ENCODE measurements at places on chromosomes 16 and 17. TPM values are rescaled to one million over a fixed set of nuclear protein-coding genes. Genes with fewer than 3 reads are reported as not detected.
A peak's percentile ranks its signal among the peaks of the same experiment; 100 is the strongest.

GRCh38 chr17:67942810-67943209, 53.5 kb downstream of the C17orf58 start:
- H3K4me3 ChIP-seq = no peak overlapping the region
- H3K27ac ChIP-seq = no peak overlapping the region
- DNase-seq = peak; percentile 22
- H3K4me1 ChIP-seq = no peaks in the 10 kb centered on the region
- H3K27me3 ChIP-seq = no peaks in the 10 kb centered on the region

- H3K36me3 ChIP-seq = no peaks in the 10 kb centered on the region
- H3K4me3 ChIP-seq = no peak overlapping the region
Observed at GRCh38 chr17:333626-334396, 18.8 kb downstream of the RPH3AL start.

GRCh38 chr17:35784895-35785294, 10.5 kb downstream of the MMP28 start:
- H3K36me3 ChIP-seq = no peaks in the 10 kb centered on the region
- H3K27me3 ChIP-seq = no peaks in the 10 kb centered on the region

GRCh38 chr16:67811899-67812298, 5.2 kb downstream of the TSNAXIP1 start:
- no peak for DNase-seq
- no peak overlapping the region for H3K4me3 ChIP-seq
- no peaks in the 10 kb centered on the region for H3K36me3 ChIP-seq
- no peaks in the 10 kb centered on the region for H3K4me1 ChIP-seq

- H3K4me3 ChIP-seq = no peak overlapping the region
- DNase-seq = no peak
- no peaks in the 10 kb centered on the region for H3K36me3 ChIP-seq
- peaks cover 29% of the 10 kb centered on the region for H3K4me1 ChIP-seq
- no peaks in the 10 kb centered on the region for H3K27me3 ChIP-seq
Observed at GRCh38 chr16:76579277-76579922, 302.2 kb downstream of the CNTNAP4 start.

DNA sequence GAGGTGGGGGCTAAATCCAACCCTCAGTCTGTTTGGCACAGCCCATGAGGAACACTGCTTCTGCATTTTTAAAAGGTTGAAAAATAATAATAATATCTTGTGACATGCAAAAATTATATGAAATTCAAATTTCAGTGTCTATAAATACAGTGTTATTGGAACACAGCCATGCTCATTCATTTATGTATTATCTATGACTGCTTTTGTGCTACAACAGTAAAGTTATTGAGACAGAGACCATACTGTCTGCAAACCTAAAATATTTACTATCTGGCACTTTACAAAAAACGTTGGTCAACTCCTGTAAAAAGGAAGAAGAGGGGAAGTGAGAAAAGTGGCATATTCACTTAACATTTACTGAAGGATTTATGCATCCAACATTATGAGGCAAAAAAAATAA, 3.1 kb downstream of the ABCA5 start:
- no peaks in the 10 kb centered on the region for H3K27me3 ChIP-seq
- no peaks in the 10 kb centered on the region for H3K36me3 ChIP-seq
- no peak overlapping the region for H3K27ac ChIP-seq
- no peak for DNase-seq
- H3K4me1 ChIP-seq = peaks cover 8% of the 10 kb centered on the region

GRCh38 chr16:2027024-2028010, 615 bp downstream of the NHERF2 start:
- H3K27me3 ChIP-seq = no peaks in the 10 kb centered on the region
- peak overlapping the region; percentile 44 for H3K4me3 ChIP-seq
- peaks cover 17% of the 10 kb centered on the region for H3K4me1 ChIP-seq
- DNase-seq = no peak
- no peak overlapping the region for H3K27ac ChIP-seq

DNA sequence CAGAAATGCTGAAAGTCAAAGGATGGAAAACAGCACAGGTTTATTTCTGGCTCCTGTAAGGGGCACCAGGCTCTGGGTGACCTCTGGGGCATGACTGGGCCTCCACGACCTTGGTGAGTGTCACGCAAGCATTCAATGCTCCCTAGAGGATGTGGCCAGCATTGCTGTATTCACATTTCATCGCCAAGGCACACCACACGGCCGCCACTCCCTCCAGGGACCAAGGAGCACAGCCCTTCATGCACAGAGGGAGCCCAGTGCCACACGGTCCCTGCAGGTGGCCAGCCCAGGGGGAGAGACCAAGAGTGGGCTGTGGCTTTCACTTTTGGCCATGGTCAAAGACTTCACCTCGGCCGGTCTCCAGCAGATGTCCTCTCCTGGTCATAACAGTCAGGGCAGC, 137.4 kb upstream of the TNRC6C start:
- no peaks in the 10 kb centered on the region for H3K27me3 ChIP-seq
- no peak overlapping the region for H3K4me3 ChIP-seq
- H3K27ac ChIP-seq = no peak overlapping the region
- no peaks in the 10 kb centered on the region for H3K4me1 ChIP-seq
- DNase-seq = no peak

DNA sequence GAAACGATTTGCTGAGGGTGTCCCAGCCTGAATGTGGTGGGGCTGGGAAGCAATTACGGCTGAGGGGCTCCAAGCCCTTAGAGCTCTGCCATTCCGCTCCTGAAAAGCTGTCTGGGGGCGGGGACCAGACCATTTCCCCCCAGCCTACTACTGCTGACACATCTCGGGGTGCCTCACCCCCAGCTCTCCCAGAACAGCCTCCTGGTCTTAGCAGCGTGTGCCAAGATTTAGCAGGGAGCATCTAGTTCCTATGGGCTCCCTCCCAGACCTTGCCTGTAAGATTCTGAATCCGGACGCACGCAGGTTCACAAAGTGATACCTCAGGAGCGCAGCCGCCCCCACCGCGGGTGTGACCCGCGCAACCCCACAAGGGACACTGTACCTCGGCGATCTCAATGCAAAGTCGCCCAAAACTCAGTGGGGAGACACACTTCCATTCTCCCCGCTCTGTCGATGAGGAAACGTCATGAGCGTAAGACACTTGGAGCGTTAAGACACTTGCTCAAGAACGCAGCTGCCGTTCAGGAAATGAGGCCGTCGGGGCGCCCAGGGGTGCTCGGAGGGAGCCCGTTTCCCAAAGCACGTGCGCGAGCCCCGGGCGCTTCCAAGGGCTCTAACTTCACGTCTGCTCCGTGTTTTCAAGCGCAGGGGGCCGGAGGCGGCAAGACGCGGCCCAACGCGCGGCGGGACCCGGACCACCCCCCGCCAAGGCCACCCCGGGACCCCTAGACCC, 629 bp downstream of the GEMIN4 start:
- peak; percentile 28 for DNase-seq
- no peaks in the 10 kb centered on the region for H3K4me1 ChIP-seq

GRCh38 chr17:7651665-7652387, 1.1 kb downstream of the ATP1B2 start:
- H3K4me1 ChIP-seq = no peaks in the 10 kb centered on the region
- H3K4me3 ChIP-seq = peak overlapping the region; percentile 35
- H3K27me3 ChIP-seq = no peaks in the 10 kb centered on the region
- no peak for DNase-seq
- no peaks in the 10 kb centered on the region for H3K36me3 ChIP-seq

DNA sequence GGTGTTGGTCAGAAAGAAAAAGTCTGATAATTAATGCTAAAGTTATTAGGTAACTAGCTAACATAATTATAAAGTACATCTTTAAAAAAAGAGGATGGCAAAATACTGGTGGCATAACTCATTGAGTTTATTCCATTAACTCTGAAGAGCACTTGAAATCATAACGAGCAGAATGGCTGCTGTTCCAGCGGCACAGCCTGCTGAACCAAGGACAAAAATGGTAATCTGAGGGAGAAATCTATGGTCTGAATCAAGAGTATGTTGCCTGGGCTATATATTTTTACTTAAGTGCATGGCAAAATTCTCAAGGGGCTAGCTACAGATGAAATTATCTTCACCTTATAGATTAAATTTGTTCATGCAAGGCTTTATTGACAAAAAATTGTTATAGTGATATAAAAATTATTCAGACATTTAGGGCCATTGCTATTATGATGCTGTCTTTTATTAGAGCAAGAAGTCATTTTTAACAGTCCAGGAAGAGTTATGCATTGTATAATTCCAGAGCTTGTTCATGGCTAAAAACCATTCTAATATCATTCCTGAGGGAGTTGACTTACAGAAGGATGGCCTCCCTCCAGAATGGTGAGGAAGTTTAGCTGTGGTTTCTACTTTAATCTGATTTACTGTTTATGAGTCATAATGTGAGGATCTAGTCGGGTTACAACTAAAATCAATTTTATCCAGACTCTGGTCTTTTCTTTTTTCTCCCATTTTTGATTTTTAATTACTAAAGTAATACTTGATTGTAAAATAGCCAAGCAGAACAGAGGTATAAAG, 41.4 kb upstream of the ANKFN1 start:
- no peak overlapping the region for H3K27ac ChIP-seq
- DNase-seq = no peak
- H3K4me3 ChIP-seq = no peak overlapping the region
- H3K4me1 ChIP-seq = peaks cover 25% of the 10 kb centered on the region

DNA sequence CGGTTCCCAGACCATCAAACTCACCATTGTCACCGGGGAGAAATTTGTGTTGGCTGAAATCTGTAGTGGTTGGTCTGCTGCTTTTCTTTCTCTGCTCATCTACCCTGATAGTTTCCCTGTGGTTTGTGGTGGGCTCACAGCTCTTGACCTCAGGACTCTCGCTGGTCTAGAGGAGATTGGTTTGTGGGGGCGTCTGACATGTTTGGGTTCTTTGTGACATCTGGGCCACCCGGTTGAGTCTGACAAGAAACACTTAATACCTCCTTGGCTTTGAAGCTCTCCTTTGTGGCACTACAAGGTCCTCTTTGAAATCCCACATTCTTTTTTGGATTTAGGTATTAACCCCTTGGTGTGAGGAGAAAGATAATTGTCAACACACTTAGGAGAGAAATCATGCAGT, 662.0 kb downstream of the WWOX start:
- H3K4me1 ChIP-seq = peaks cover 5% of the 10 kb centered on the region
- DNase-seq = no peak
- H3K27ac ChIP-seq = no peak overlapping the region

- no peak overlapping the region for H3K27ac ChIP-seq
- no peak for DNase-seq
- H3K4me1 ChIP-seq = peaks cover 4% of the 10 kb centered on the region
- H3K4me3 ChIP-seq = no peak overlapping the region
- H3K36me3 ChIP-seq = no peaks in the 10 kb centered on the region
Observed at GRCh38 chr17:12736526-12736925, 52.8 kb upstream of the ARHGAP44 start.

DNA sequence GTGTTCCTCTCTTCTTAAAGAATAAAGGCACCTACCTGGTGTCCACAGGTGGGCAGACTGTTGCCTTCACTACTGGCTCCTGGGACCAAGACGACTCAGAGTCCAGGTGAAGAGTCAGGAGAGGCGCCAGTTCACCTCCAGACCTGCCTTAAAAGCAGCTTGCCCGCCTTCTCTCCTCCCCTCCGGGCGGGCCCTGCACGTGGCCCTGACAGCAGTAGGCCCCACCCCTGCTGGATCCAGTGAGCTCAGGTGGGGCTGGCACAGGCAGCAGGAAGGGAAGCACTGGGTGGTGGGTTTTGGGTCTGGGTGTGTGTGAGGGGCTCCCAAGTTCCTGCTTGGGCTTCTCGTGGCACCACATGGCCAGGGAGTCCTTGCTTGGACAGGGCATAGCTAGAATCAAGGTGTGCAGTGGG, at the start of gene TNS4:
Gene TNS4 (minus strand): TSS at position 125 of the 413 bp plus-strand sequence. CDS start 5,198 bp downstream, outside the sequence.
- no peak within 1 kb of the TSS for H3K27ac ChIP-seq
- H3K4me3 ChIP-seq = no peak within 1 kb of the TSS
- H3K4me1 ChIP-seq = peaks cover 5% of the 10 kb centered on the region
- no peak for DNase-seq
- no peaks in the 10 kb centered on the region for H3K27me3 ChIP-seq

DNA sequence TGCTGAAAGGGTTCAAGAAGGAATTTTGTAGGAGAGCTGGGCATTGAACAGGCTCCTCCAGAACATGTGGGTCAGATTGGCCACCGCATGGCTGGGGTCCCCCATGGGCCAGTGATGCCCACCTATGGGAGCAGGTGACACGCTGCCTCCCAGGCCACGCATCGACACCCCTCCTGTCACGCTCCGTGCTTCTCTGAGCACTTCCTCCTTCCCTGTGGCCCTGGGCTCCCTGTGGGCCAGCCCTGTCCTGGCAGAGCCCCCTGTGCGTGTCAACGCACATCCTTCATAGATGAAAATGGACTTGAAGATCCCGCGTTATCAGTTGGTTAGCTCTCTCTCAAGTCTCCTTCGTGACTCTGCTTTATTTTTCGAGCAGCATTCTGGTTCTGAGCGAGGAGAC, 160.3 kb downstream of the RPTOR start:
- no peak overlapping the region for H3K4me3 ChIP-seq
- H3K4me1 ChIP-seq = no peaks in the 10 kb centered on the region
- H3K36me3 ChIP-seq = no peaks in the 10 kb centered on the region
- H3K27me3 ChIP-seq = no peaks in the 10 kb centered on the region
- no peak overlapping the region for H3K27ac ChIP-seq

- 0 out of 2 replicates have a peak, but pooled peaks cover 1% of the 10 kb centered on the region for H3K36me3 ChIP-seq
- DNase-seq = no peak
- H3K27ac ChIP-seq = peak overlapping the region; percentile 77
- no peaks in the 10 kb centered on the region for H3K27me3 ChIP-seq
Observed at GRCh38 chr16:56848955-56849689, 15.9 kb upstream of the SLC12A3 start.

DNA sequence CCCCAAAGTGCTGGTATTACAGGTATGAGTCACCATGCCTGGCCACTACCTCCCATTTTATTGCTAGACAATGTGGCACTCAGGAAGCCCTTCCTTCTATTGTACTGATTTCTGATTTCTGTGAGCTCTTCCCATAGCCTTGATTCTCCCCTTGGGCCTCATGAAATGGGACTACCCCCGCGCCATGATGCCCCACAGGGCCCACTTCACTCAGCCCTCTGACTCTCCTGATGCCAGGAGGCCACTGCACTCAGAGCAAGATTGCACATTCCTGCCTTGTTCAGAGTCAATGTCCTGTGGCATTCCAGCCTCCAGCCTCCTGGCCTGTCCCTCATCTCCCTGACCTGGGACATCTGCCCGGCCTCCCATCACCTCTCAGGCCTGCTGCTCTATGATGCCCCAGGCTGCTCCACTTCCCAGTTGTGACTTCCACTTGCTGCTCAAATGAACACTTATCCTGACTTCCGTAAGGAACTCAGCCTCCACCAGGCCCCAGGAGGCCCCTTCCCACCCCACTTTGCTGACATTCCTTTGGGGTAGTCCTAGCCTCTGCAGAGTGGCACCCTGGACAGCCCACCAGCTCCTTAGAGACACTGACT, 66.6 kb upstream of the KSR1 start:
- H3K27ac ChIP-seq = no peak overlapping the region
- no peaks in the 10 kb centered on the region for H3K36me3 ChIP-seq
- no peak for DNase-seq
- no peak overlapping the region for H3K4me3 ChIP-seq

The NOS2 gene
- total RNA-seq = 19.0 TPM

The TSPAN10 gene
- 4.0 TPM for total RNA-seq

The ZNF771 gene
- total RNA-seq = 4.7 TPM

The TMED6 gene
- total RNA-seq = 2.4 TPM

The CMTM2 gene
- not detected for total RNA-seq

The ZSWIM7 gene
- 13.8 TPM for total RNA-seq

The SLC12A3 gene
- 0.73 TPM for total RNA-seq

The RECQL5 gene
- 67.7 TPM for total RNA-seq

The SYT17 gene
- total RNA-seq = 4.6 TPM
